ENCODE measurements at places on chromosomes 3 and 15.

DNA sequence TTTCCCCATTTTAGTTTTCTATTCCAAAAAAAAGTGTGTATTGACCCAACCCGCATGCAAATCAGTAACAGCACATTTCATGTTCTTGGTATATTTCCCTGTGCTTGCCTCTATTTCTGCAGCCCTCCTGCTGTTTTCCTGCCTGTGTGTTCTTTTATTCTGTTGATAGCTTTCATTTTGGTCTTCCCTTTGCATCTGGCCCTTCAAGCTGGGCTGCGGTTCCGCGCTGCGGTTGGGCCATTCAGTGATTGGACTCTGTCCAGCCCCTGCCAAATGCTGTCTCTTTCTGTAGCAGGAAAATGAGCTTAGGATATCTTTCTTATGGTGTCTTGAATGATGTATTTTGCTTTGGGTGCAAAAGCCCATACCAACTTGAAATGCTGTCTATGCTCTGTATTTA lies 49.9 kb downstream of the ZNF621 start:
- no peak for DNase-seq

DNA sequence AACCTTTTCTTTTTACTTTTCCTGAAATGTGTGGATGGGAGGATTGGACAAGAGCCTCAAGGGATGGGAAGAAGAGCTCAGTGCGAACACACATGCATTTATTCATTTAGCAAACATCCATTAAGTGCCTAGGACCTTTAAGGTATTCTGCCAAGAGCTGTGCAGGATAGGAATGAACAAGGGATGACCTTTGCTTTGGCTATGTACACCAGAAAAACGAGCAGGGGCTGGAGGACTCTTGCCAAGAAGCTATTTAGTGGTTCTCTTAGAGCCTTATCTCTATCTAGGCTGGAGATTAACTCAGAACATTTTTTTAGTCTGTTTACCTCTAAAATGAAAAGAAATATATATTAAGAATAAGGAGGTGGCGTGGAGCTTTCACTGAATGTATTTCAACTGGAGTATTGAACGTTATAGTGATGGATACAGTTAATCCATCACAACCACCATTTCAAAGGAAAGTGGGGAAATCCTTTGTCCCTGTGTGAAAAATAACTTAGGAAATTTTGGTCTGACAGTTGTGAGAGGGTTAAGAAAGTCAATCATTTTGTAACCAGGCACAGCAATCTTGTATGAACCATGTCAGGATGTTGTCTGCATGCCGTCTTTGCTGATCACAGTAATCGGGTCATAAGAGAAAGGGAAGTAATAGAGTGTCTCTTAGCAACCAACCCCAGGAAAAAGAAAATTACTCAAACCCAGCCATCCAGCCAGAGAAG lies 279.0 kb downstream of the LPP start:
- no peak for DNase-seq

DNA sequence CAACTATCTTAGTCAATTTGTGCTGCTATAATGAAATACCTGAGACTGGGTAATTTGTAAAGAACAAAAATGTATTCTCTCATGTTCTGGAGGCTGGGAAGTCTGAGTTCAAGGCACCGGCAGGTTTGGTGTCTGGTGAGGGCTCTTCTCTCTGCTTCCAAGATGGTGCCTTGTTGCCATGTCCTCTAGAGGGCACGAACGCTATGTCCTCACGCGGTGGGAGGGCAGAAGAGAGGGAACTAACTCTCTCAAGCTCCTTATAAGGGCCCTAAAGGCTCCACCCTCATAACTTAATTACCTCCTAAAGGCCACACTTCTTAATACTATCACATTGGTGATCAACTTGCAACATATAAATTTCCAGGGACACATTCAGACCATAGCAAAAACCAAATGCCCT lies 108.4 kb downstream of the ADAMTSL3 start:
- no peak for DNase-seq

DNA sequence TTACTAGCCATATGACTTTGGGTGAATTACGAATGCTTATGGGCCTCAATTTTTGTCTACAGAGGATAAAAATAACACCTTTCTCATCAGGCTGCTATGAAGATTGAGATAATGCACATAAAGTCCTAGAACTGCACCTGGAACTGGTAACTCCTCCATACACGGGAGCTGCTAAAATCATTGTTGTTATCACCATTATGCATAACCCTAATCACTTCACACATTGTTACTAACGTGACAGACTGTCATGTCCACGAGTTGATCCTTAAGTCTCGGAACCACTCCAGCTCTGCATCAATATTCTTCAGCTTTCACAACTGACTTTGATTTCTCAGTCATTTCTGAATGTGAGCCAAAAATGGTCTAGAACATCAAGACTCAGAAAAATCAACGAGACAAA lies 64.1 kb downstream of the RFTN1 start:
- DNase-seq = no peak

GRCh38 chr3:147656023-147656422 lies 246.9 kb downstream of the ZIC1 start:
- DNase-seq = no peak

GRCh38 chr15:60916032-60916678 lies 312.9 kb downstream of the RORA start:
- DNase-seq = no peak

DNA sequence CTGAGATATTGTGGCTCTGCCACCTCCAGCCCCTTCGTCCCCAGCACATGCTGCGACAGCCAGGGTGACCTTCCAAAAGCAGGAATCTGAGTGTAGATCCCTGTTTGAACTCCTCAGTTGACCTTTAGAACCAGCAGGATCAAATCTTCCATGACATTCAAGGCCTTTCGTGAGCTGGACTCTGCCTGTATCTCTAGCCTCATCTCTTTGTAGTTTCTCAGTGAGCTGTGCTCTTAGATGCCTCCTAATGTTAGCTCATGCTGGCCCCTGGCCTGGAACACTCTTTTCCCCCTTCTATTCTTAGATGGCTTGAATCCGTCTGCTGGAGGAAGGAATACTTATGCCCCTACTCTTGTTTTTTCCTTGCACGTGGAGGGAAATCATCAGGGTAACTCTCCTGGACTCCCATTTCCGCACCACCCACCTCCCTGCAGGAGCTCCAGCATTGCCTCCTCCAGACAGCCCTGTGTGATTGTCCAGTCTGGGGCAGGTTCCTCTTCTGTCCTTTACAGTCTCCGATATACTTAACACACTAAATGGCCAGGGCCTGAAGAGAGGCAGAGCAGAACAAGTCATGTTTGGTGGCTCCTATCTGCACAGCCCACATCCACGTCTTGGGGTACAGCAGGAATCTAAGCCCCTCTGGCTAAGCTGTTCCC lies 26.7 kb upstream of the CHRNB4 start:
- no peak for DNase-seq

DNA sequence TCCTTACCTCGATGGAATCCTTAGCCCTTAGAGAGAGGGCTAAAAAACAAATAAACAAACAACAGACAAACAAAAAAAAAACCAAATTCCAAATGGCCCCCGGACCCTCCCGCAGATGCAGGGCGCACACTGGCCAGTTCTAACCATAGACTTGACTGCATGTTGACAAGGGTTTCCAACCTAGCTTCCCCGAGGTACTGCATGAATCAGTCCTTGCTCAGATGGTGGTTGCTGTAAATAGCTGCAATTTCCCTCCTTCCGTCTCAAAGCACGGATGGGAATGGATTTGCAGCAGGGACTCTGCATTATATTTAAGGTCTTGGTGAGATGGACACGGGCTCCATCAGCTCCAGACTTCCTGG lies 162.8 kb downstream of the CD47 start:
- DNase-seq = peak; percentile 19

GRCh38 chr3:56001537-56001936 lies 466.7 kb downstream of the ERC2 start:
- DNase-seq = no peak

GRCh38 chr15:52798529-52799101 lies 8.5 kb upstream of the ONECUT1 start:
- DNase-seq = no peak

GRCh38 chr3:146589899-146590508 lies 15.1 kb downstream of the PLSCR5 start:
- DNase-seq = no peak

- no peak for DNase-seq
These were observed 22.6 kb downstream of the SFMBT1 start for GRCh38 chr3:53023072-53023823.

DNA sequence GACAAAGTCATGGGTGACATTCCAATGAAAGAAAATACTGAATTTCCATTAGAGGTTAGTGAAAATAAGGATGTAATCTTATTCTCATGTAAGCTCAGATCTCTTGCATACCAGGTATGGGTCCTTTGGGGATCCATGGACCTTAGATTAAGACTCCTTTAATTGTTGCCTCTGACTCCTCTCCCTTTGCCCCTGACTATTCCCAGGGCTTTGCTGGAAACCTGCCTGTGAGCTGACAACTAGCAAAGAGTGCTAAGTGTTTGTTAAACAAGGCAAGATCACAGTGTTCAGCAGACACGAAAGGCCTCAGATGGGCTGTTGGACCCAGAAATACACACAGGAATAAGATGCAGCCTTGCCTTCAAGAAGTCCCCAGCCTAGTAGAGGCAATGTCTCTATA lies 32.1 kb downstream of the ACKR2 start:
- no peak for DNase-seq

- DNase-seq = no peak
These were observed 194.8 kb downstream of the SSR3 start for GRCh38 chr3:156360083-156360482.

DNA sequence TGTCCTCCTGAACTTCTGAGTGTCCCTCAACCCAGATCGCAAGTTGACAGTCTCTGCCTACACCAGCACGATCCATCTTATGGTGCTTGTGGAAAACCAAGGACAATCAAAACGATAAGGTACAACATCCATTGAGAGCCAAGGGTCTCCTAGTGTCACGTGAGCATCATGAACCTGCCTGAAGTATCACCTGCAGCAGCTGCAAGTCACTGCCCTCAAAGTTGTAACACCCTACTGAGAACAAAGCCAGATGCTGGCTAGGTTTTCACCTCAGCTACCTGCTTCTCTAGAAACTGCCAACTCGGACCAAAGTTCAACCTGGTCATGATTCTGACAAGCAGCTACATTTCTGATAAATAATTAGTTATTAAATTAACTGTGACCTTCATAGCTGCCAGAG lies 17.5 kb downstream of the C2CD4B start:
- DNase-seq = no peak

- no peak for DNase-seq
These were observed 5.7 kb upstream of the FRMD4B start for GRCh38 chr3:69391554-69391953.

DNA sequence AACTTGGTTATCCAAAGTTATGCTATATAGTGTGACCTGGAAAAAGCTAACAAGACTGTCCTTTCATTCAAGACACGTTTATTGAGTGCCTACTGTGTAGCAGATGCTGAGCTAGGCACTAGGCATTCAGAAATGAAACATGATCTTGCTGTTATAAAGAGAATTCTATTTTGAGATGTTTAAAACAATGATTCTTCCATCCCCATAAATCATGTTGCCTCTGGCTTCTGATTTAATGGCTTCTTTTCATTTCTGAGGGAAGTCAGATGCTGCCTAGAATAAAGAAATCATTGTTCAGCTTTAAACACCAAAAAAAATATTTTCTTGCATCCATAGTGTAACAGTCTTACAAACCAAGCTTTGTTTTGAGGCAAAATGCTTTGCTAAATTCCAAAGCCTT lies 620.9 kb upstream of the UBE2E2 start:
- no peak for DNase-seq

- no peak for DNase-seq
These were observed 51.1 kb downstream of the SERP1 start for GRCh38 chr3:150495149-150495548.

GRCh38 chr15:40029979-40030893 lies 8.7 kb downstream of the SRP14 start:
- DNase-seq = no peak

GRCh38 chr3:182980204-182981037 lies at the start of gene DCUN1D1:
TSS of gene DCUN1D1 (minus strand) at chr3:182980538. CDS start at chr3:182980489, 49 bp downstream.
- DNase-seq = peak; percentile 98

DNA sequence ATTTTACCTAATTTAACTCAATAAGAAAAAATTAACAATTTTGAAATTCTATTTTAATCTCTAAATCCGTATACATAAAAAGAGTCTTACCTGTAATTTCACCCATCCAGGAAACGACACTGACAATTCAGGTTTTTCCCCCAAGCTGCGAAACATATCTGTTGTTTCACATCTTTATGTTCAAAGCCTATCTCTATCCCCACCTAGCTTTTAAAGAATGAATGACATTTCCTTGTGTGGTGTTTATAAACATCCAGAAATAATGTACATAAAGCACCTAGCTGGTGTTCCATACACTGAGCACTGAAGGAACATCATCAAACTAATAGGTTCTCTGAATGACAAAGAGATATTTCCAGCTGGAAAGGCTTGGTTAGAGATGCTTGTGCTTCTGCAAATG lies 867.8 kb downstream of the SQOR start:
- no peak for DNase-seq

GRCh38 chr3:143035466-143036211 lies 34.3 kb downstream of the U2SURP start:
- DNase-seq = no peak

DNA sequence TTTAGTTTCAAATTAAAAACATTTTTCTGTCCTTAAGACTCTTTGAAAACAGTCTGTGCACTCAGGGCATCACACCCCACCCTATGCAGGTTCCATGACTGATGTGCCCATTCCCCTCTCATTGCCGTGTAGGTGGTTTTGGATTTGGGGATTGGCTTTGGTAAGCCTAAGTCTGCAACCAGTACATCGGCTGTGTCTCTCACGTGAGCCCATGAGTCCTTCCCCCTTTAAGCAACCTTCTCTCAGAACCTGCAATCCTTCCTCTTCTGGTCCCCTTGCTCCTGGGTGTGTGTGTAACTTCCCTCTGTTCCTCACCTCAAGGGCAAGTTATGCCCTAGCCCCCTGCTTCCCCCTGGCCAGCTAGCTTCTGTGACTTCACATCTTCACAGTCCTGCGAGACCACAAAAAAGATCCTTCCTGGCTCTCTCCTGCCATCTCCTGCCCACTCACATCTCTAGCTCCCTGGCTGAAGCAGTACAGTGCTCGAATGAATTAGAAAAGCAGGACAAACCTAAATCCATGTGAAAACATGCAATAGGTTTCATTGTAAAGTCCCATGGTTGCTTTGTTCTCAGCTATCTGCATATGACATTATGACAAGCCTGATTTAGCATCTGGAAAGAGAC lies 126.7 kb downstream of the UACA start:
- DNase-seq = no peak

GRCh38 chr3:192408647-192409200 lies 318.6 kb downstream of the FGF12 start:
- peak; percentile 74 for DNase-seq

DNA sequence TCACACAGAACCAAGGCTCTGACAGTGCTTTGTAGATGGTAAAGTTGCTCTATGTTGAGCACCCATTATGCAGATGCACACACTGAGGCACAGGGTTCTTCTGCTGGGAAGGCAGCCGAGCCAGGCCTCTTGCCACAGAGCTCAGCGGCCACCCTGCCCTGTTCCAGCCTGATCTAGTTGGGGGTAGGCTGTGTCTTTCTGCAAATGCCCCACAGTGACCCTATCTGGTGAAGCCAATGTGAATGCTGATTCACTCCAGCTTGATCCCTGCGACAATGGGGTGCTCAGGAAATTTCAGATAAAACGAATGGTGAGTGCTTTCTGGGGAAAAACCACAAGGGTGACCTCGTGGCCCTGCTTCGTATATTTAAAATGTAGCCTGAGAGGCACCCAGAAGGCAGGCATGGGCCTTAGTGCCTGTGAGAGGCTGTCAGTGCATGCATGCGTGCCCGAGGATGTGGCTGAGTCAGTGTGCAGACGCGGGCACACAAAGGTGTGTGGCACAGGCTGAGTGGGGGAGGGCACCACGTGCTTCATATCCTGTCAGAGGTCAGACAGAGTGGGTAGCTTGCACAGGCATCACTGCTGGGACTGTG lies 85.7 kb downstream of the ATP2B2 start:
- peak; percentile 56 for DNase-seq

GRCh38 chr3:160661660-160662059 lies 15.3 kb upstream of the ARL14 start:
- DNase-seq = no peak
